ENCODE measurements at places on chromosomes 5 and 9.

DNA sequence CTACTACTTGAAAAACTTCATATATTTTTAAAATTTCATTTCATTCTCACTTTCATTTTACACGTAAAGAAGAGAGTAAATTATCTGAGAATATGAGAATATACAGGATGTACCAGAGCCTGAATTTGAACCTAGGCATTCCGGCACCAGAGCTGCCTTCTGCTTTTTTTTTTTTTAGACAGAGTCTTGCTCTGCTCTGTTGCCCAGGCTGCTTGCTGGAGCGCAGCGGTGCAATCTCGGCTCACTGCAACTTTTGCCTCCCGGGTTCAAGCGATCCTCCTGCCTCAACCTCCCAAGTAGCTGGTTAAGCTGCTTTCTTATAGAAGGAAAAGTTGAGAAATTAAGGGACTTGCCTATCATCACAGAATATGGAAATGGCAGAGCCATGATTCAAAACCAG, 540.1 kb downstream of the EBF1 start:
- no peak for DNase-seq

GRCh38 chr5:61790678-61791077, 458.6 kb downstream of the ZSWIM6 start:
- no peak for DNase-seq

- DNase-seq: no peak
These were observed 28.2 kb downstream of the LIFR start for GRCh38 chr5:38528162-38528703.

- DNase-seq: peak; percentile 29
These were observed 38.5 kb downstream of the VPS13A start for GRCh38 chr9:77215874-77216273.

GRCh38 chr5:84634256-84634655, 249.6 kb upstream of the EDIL3 start:
- DNase-seq: no peak

- no peak for DNase-seq
These were observed 79.1 kb downstream of the TENT4A start for GRCh38 chr5:6792376-6792775.

GRCh38 chr9:7174884-7175283, 417.1 kb downstream of the KDM4C start:
- DNase-seq: no peak

GRCh38 chr9:134858051-134858841, 22.4 kb upstream of the FCN2 start:
- no peak for DNase-seq

DNA sequence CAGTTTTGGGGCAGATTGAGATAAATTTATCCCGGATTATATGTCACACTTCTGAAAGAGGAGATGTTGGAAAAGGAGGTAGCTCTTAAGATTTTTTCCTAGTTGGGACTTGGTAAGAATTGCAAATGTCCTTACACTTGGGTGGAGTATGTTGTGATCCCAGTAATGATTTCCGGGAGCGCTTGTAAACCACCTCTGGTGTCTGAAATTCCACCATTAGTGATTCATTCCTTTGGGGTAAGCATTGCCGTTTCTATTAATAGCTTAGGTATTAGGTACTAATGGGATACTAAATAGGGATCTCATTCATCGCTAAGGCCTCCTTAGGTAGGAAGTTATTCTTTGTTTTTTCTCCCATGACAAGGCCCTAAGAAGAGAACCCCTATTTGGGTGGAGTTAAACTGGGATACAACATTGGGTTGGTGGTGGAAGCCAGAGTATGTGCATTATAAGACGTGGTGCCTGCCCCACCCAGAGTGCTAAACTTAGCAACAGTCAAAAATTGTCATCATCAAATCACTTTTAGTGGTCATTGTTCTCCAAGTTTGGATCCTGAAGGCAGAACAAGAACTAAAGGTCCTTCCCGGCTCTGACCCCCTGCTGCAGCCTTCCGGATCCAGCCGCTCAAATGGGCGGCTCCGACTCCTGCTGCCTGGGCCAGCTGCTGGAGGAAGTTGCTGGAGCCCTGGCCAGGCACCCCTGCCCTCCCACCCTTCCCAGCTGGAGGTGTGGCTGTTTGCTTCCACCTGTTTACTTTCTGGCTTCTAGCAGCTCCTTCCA, 31.7 kb upstream of the DAB2IP start:
- no peak for DNase-seq

All from kidney (tissue), 22 donors.